ENCODE measurements at places on chromosomes 3 and 15. TPM values are rescaled to one million over a fixed set of nuclear protein-coding genes. Genes with fewer than 3 reads are reported as not detected.

The PLA2G4D gene
- polyA plus RNA-seq = not detected

- no peak for DNase-seq
- no peak overlapping the region for H3K4me3 ChIP-seq
- H3K27me3 ChIP-seq = no peaks in the 10 kb centered on the region
- H3K36me3 ChIP-seq = no peaks in the 10 kb centered on the region
Measured at GRCh38 chr3:148026009-148026588, 616.9 kb downstream of the ZIC1 start.

DNA sequence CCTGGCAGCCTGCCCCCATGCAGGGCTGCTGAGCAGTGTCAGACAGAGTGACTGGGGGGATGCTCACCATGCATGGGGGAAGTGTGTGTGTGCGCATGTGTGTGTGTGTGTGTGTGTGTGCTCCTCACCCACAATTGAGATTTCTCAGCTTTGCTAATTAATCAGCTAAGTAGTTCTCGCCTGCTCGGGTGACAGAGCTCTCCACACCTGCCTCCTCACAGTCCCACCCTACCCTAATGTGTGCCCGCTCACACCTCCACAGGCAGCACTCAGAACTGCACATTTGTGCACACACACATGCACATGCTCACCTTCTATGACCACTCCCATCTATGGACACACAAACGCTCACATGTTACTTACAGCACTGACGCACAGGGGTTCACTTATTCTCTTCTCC is 37.3 kb downstream of the CACNA2D2 start:
- no peak overlapping the region for H3K27ac ChIP-seq
- H3K4me3 ChIP-seq = no peak overlapping the region
- H3K4me1 ChIP-seq = no peaks in the 10 kb centered on the region
- no peaks in the 10 kb centered on the region for H3K27me3 ChIP-seq
- DNase-seq = no peak
- no peaks in the 10 kb centered on the region for H3K36me3 ChIP-seq

- H3K27me3 ChIP-seq = no peaks in the 10 kb centered on the region
- H3K4me1 ChIP-seq = peaks cover 63% of the 10 kb centered on the region
- DNase-seq = no peak
- H3K4me3 ChIP-seq = no peak overlapping the region
Measured at GRCh38 chr3:45608885-45609284, 14.3 kb downstream of the LIMD1 start.

The SEMA5B gene
- polyA plus RNA-seq = 0.41 TPM

GRCh38 chr3:134066651-134067530 is 37.2 kb upstream of the SLCO2A1 start:
- H3K4me1 ChIP-seq = peaks cover 22% of the 10 kb centered on the region
- no peaks in the 10 kb centered on the region for H3K36me3 ChIP-seq
- H3K4me3 ChIP-seq = no peak overlapping the region
- H3K27me3 ChIP-seq = no peaks in the 10 kb centered on the region

DNA sequence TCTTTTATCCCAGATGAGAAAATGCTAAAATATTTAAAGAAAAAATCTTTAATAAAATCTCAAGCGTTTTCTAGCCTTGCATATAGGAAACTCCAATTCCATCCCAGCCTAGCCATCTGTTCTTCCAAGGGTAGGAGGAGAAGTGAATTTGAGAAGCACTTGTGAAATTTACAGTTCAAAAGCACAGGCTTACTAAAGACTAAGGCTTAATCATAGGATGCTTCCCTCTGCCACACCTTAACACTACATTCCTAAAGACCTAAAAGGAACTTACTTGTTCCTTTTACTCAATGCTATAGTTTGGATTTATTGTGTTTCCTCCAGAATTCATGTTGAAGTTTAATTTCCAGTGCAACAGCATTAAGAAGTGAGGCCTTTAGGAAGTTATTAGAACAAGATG is 764.8 kb upstream of the CADM2 start:
- no peak overlapping the region for H3K27ac ChIP-seq
- H3K36me3 ChIP-seq = no peaks in the 10 kb centered on the region
- no peaks in the 10 kb centered on the region for H3K27me3 ChIP-seq

GRCh38 chr3:161549261-161549660 is 52.7 kb downstream of the OTOL1 start:
- no peak overlapping the region for H3K27ac ChIP-seq
- H3K4me3 ChIP-seq = no peak overlapping the region
- H3K27me3 ChIP-seq = no peaks in the 10 kb centered on the region
- no peaks in the 10 kb centered on the region for H3K4me1 ChIP-seq
- no peak for DNase-seq

The C3orf70 gene
- 0.41 TPM for polyA plus RNA-seq

The MAGEF1 gene
- 38.1 TPM for polyA plus RNA-seq

GRCh38 chr15:99911816-99912215 is 178.6 kb upstream of the LYSMD4 start:
- no peak overlapping the region for H3K27ac ChIP-seq
- no peaks in the 10 kb centered on the region for H3K36me3 ChIP-seq

The KLHL40 gene
- polyA plus RNA-seq = not detected

The OR5K3 gene
- not detected for polyA plus RNA-seq

- DNase-seq = no peak
- H3K27ac ChIP-seq = no peak overlapping the region
- H3K27me3 ChIP-seq = no peaks in the 10 kb centered on the region
- H3K36me3 ChIP-seq = no peaks in the 10 kb centered on the region
Measured at GRCh38 chr3:85005946-85006345, 47.2 kb downstream of the CADM2 start.

The COLQ gene
- polyA plus RNA-seq = 1.9 TPM

GRCh38 chr3:189584645-189585044 is 46.5 kb upstream of the TP63 start:
- no peaks in the 10 kb centered on the region for H3K36me3 ChIP-seq
- H3K27ac ChIP-seq = no peak overlapping the region
- H3K27me3 ChIP-seq = no peaks in the 10 kb centered on the region
- DNase-seq = no peak
- H3K4me3 ChIP-seq = no peak overlapping the region
